ENCODE measurements at places on chromosomes 1 and 21.
A peak's percentile ranks its signal among the peaks of the same experiment; 100 is the strongest.

DNA sequence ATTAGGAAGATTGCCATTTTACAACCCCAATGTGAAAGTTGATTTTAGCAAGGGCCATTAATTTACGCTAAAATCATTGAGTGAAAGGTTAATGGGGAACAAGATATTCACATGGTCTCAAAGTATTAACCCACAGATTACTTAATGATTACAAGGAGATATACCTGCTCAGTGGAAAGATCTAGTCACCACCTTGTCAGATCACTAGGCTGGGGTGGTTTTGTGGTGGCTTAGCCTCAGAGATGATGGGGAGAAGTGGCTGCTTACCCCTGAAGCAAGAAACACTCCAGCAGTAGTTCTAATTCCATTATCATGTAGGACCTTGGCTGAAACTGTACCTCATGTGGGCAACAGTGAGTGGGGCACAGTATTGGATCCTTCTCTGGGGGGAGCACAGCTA, 20.1 kb upstream of the TRIM33 start:
- no peak for DNase-seq

- no peak for DNase-seq
Observed at GRCh38 chr21:32302560-32302959, 3.9 kb downstream of the MRAP start.

DNA sequence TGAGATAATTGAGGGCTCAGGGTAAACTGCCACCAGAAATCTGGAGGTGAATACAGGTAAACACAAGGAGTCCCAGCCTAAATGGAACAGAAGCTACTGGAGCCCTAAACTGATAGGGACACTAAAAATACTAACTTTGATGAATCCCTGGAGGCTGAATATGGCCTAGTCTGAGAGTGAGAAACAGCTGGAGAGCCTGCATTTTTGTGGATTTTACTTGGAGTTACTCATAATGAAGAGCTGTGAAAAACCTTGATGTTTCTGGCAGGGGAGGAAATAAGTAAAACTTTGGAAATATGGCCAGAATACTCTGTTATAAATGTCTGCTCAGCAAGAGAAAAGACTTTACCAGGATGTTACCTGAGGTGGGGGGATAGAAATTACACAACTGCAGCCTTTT, 164.4 kb downstream of the LIPI start:
- no peak for DNase-seq

- no peak for DNase-seq
Observed at GRCh38 chr1:241678536-241678935, 26.5 kb downstream of the WDR64 start.

DNA sequence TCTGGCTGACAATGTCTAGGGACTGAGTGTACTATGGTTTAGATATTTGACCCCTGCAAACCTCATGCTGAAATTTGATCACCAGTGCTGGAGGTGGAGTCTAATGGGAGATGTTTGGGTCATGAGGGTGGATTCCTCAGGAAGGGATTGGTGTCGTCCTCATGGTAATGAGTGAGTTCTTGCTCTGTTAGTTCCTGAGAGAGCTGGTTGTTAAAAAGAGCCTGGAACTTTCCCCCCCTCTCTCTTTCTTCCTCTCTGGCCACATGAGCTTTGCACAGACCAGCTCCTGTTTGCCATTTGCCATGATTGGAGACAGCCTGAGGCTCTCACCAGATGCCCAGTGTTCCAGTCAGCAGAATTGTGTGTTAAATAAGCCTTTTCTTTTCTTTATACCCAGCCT, 36.6 kb upstream of the CNIH3 start:
- DNase-seq: peak; percentile 18

GRCh38 chr1:109271458-109271857, 11.5 kb downstream of the PSRC1 start:
- DNase-seq: no peak

DNA sequence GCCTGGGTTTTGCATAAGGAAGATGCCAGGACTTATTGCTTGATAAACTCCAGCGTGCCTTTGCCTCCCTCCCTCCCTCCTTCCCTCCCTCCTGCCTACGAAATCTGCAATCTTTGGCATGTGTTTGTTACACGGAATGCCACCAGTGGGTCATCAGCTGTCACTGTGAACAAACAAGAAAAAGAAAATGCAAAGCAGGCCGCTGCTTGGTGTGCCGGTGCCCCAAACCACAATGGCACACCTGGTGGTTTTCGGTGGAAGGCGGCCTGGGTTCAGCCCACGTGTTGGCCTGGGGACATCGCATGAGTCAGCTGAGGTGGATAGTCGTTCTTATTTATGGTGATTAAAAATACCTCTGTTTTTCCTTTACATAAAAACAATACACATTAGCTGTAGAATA, 16.3 kb upstream of the IFNLR1 start:
- peak; percentile 42 for DNase-seq

DNA sequence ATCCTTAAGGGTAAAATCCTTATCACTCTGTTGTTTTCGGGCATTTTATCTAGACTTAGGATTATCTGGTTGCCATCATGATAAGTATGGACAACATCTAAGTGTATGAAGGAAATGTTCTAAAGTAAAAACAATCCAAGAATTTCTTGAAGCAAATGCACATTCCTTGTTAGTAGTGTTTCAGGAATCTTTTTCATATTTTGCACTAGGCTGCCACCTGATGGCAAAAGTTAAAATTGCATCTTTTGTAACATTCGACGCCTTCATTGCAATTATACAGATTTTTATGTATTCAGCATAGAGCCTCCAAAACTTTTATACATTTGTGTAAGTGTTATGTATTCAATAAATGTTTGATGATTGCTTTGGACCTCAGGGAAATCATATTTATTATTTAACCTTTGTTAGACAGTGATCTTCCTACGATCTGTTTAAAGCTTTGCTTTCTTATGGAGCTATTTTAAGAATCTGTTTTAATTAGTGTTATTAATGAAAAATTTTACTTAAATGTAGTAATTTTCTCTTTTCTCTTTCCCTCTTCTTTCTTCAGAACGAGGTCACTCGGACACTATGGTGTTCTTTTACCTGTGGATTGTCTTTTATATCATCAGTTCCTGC, 49.4 kb upstream of the KIAA1614 start:
- peak; percentile 69 for DNase-seq

DNA sequence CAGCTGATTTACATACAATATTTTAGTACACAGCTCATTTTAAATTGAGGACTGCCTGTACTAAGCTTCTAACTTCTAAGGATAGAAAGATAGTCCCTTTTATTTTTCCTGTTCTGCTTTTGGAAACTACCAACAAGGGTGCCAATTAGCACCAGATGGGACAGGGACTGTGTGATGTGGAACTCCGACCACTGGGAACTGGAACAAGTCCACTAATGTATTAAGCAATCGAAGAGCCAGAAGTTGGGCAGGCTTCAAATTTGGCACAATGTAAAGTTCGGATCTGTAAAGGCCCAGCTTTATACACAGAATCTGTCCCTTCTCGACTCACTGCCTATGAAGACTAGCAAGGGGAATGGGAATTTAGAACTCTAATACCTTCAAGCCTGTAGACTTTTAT, 149.3 kb downstream of the ZC3H11B start:
- no peak for DNase-seq
